Stimulated activated CD4-positive, alpha-beta T cell treated with anti-CD3 and anti-CD28 coated beads, Interleukin-2, amount 100 ng/mL, for 4 hours (primary cell): ENCODE measurements at places on chromosomes 6 and 20.

DNA sequence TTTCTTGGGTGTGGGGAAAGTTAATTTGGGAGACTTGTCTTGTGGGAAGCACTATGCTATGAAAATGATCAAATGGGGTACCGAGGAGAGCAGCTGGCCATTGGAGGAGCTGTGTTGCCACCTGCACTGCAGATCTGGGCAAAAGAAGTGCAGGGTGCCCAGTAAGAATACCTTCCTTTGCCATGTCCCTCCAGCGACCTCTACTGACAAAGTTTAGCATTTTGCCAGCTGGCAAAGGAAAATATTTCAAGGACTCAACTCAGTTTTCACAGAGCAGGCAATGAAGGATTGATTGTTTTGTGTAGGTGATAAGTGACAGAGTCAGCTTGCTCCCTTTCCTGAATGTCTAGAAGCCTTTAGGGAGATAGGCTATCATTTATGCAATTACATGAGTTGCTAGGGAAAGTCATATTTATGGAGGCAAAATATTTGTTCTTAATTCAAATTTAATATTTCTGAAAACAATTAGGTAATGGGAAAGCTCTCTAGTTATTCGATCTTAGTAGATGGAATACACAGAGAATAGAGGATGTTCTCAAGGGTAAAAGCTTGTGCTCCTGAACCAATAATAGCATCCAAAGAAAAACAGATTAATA lies 118.4 kb downstream of the FARS2 start:
- no peak for DNase-seq

DNA sequence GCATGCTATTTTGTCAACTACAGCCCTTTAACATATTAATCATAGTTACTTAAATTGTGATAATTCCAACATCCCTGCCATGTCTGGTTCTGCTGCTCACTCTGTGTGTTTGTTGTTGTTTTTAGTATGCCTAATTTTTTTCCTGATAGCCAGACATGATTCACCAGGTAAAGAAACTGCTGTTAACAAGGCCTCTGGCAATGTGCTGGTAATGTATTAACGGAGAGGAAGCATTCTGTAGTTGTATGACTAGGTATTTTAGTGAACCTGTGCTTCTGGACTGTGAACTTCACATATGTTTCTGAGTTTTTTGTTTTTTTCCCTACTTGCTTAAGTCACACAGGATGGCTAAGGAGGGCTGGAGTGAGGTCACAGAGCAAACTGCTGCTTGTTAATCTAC lies 4.8 kb downstream of the DYNLT2 start:
- no peak for DNase-seq

DNA sequence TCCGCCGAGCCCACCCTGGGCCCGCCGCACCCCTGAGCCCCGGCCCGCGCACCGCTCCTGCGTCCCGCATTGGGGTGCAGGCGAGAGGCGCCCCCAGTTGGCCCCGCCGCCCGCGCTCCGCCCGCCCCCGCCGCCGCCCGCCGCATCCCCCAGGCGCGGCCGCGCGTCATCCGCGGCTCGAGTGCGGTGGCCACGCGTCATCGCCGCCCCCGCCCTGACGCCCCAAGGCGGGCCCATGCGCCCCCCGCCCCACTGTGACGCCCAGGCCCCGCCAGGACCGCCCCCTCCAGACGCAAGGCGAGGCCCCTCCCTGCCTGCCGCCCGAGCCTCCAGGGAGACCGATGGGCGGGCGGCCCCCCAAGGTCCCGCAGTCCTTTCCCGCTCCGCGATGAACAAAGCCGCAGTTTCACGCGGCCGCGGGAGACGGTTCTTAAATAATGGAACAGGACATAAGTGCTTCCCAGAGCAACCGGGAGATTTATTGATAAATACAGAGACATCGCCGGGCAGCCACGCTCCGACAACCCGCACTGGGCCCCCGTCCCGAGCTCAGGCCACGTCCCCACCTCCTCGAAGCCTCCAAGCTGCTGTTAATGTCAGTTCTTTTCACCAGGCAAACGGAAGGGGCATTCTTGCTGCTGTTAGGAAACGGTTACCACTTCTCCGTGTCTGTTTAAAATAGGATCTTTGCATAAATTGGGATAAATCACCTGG lies at the start of gene ANKRD60:
Gene ANKRD60 (minus strand): TSS at position 170 of the 714 bp plus-strand sequence. CDS start 0 bp downstream, at position 170.
- peak; percentile 47 for DNase-seq

DNA sequence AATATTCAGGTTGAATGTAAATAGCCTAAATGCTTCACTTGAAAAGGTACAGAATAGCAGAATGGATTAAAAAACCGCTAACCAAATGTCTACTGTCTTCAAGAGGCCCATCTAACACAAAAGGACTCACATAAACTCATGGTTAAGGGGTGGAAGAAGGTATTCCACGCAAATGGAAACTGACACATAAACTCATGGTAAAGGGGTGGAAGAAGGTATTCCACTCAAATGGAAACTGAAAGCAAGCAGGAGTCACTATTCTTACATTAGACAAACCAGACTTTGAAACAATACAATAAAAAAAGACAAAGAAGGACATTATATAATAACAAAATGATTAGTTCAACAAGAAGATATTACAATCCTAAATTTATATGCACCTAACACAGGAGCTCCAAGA lies 38.3 kb upstream of the PKIB start:
- no peak for DNase-seq

- no peak for DNase-seq
Measured at GRCh38 chr6:45706319-45706718, 309.3 kb downstream of the CLIC5 start.

DNA sequence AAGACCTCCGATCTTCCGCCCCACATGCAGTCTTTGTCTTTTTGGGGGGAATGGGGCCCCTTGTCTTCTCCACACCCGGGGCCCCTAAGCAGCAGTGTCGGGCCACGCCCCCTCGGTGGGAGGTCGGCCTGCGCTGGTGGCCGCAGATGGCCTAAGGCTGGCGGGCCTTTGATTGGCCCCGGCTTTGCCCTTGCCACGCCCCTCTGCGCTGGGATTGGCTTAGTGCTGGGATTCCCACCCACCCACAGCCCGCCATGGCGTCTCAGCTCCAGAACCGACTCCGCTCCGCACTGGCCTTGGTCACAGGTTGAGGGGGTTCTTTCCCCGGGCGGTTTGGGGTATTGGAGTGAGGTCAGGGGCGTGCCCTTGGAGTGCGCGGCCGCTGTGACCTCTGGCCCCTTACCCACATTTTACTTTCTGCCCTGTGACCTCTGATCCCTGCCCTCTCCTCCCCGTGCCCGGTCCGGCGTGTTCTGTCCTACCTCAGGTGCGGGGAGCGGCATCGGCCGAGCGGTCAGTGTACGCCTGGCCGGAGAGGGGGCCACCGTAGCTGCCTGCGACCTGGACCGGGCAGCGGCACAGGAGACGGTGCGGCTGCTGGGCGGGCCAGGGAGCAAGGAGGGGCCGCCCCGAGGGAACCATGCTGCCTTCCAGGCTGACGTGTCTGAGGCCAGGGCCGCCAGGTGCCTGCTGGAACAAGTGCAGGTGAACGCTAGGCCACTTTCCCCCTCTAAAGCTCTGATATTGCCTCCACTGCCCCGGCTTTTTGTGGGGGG lies at the start of gene HSD17B8:
Gene HSD17B8 (plus strand): TSS at position 241 of the 776 bp plus-strand sequence. CDS start 14 bp downstream, at position 255.
- DNase-seq, result peak; percentile 89

GRCh38 chr6:39073471-39074355 lies 25.1 kb downstream of the GLP1R start:
- no peak for DNase-seq

DNA sequence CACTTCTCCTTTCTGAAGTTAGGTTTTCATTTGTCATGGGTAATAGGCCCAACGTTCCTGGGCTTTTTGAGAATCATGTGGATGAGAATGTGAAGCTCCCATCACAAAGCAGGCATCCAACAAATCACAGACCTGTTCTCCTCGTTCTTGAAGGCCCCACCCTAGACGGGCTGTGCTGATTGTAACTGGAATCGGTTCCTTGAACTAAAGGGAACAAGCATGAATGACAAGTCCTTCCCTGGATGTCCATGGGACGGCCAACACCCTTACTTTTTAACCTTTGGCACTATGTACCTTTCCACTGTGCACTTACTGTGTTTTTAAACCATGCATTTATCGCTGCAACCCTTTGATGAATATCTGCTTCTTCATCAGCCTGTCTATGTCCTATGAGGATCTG lies 438.2 kb downstream of the CD83 start:
- DNase-seq, result no peak

DNA sequence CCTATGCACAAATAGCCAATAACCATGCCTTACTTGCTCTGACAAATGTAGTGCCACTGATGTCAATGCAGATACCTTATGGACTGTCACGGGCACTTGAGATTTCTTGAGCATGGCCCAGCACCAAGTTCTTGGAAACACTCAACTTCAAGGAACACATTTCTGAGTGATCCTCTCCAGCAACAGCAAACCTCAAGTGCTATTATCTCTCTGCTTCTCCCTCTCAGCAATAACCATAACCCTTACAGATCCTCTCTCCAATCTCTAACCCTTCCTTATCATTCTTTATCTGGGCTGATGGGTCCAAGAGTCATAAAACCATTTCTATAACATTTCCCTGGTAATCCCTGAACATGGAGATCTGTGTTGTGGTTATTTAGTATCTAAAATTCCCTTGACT lies 266.9 kb upstream of the STXBP5 start:
- no peak for DNase-seq

DNA sequence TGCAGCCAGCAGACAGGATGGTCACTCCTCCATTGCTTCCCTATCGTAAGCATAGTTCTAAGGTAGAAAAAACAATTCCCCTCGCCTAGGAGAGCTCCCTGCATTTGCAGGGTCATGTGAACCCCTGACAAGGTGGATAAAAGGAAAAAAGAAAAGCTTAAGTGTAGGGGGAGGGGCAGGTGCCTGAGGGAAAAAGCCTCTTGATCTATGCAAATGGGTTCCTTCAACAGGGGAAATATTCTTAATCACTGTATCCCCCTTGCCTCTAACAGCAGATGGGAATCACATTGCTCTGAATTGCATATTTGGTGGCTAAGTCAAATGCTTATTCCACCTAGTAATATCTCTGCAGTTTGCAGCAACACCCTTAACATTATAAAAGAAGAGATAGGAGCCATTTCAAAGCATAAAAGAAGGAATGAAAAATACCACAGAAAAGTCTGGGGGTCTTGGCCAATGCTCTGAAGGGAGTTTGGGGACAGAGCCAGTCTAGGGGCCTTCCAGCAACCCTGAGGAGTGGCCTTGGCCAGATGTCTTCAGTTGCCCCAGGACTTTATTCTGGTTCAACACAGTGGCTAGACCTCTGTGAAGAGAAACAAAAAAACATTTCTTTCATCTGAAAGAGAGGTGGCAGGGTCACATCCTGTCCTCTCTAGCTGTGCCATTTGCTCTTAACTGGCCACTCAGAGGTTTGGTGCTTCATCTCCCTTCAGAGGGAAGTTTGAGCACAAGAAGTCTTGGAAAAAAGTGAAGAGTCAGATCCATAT lies 660.4 kb upstream of the GJE1 start:
- no peak for DNase-seq
